ENCODE measurements at places on chromosomes 7 and 10.

DNA sequence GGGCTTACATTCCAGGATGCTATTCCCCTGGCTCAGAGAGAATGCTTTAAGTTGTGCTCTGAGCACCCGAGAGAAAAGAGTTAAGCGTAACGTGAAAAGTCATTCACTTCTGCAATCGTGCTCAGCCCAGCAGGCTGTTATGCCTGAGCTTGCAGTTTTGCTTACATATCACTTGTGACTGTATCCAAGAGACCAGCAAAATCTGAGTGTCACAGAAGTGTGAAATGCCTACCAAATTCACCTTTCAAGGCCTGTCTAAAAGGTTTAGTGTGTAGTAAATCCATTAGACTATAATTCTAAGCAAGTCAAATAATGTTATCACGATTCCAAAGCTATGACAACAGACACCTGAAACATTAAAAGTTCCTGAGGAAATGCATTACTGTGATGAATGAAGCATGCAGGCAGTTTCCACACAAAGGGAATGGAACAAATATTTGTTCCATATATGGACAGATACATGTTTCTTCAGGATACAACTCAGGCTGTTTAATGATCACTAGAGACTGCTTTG is 20.1 kb downstream of the ITGB1 start:
- DNase-seq = peak; percentile 36

DNA sequence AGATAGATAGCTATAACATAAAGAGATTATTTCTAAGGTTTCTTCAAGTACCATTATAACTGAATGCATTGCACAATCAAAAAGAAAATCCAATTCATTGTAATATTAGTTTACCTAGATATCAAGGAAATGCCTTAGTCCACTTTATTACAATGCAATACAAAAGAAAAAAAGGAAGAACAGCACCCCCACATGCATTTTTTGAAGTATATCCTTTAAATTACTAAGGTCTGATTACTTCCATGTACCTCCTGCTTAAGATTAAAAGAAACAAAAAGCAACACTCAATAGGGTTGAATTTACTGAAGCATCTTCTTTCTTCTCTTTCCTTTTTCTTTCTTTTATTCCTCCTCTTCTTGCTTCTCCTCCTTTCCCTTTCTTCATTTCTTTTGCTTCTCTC is 973.8 kb upstream of the LRRTM3 start:
- DNase-seq = no peak

DNA sequence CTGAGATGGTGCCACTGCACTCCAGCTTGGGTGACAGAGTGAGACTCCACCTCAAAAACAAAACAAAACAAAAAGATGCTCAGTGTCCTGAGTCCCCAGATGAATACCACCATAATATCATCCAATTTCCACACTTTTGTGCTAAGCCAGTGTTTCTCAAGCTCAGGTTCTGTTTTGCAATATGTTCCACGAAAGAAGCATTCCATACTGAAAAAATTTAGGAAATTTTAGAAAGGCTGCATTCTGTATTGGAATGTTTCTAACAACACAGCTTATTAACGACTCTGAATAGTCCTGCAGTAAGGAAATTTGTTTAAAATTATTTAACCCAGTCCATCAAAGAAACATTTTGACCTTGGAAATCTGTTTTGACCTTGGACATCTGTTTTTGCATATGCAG is 142.4 kb downstream of the EPC1 start:
- no peak for DNase-seq

DNA sequence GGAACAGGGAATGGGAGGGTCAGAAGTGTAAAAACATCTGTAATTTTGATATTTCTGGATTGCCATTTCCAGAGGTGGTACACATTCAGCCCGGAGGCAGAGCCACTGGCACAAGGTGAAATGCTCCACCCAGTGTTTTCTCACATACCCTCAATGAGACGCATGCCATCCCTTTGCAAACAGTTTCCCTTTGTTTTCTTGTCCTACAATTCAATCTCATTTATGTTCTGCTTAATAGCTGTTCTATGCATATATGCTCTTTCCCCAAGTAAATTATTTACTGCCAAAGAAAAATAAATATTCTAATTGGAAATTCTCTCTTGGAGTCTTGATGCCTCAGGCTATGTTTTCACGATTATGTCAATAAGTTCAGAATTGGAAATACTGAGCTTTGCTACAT is 369.7 kb upstream of the AKR1E2 start:
- DNase-seq = no peak

GRCh38 chr7:41238851-41239331 is 464.0 kb downstream of the INHBA start:
- no peak for DNase-seq

GRCh38 chr10:97135464-97135863 is 50.3 kb downstream of the SLIT1 start:
- peak; percentile 44 for DNase-seq

DNA sequence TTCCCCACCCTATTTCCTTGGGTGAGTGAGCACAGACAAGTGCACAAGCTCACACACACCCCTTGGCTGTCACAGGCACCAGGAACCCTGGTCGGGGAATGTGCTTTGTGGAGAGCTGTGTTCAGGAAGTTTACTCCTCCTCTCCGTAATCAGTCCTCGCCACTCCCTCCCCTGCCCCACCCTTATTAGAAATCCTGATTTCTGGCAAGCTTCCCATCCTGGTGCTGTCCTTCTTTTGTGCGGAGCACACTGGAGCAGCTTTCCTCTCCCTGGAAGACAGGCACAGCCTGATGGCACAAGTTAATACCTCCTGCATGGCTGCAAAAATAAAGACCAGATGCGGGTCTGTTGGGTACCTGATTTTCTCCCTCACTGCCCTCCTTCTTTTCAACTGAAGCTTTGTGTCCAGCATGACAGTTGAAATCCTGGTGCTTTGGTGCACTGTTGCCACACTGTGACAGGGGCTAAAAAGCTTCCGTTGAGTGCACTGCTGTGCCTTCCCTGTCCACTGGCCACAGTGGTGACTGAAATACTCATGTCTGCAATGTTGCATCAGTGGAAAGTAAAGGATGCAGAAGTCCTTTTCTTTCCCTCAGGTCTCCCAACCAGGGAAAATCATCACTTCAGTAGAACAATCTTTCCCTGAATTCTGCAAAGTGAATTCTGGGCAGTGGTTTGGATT is 55.0 kb downstream of the LRRC4 start:
- DNase-seq = peak; percentile 56

DNA sequence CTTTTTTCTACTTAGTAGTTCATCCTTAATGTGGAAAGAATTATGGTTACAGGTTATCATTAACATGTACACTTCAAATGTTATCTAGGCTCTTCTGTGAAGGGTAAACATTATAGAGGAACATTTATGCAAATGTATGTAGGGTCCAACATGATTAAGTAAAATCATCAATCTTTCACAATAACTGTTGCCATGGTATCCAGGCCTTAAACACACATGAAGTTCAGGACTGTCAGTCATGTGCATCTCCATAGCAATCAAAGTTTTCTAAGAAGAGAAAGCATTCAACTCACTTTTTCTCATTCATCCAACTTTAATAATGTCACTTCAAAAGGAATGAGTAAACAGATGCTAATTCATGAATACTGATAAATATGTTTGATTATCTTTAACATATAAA is 83.6 kb downstream of the DNAJC1 start:
- no peak for DNase-seq

DNA sequence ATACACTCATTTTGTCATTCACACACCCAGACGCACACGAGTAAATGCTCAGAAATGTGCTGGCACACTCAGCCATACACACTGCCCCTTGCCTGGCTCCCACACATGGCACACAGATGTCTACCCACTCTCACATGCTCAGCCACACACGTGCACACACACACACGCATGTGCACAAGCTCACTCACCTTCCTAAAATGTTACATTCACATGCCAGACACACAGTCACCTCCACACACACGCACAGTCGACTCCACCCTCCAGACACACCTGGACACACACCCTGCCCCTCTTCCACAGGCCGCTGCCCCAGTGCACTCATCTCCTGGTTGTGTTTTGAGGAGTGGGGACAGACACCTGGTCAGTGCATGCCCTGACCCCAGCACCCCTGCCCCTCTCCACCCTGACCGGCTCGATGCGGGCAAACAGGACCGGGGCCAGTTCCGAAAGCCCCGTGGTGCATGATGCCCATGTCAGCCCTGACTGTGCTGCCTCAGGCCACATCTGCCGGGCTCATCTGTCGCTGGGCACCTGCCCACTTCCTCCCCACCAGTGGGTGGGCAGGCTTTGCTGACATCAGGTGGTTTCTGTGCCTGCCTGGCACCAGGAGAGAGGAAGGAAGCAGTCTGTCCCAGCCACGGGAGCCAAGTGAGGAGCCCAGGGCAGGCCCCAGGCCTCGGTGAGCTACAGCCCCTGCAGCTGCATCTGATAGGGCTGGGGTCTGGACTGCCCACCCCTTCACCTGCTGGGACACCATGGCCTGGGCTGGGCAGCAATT is 84.9 kb upstream of the ZNF716 start:
- no peak for DNase-seq

DNA sequence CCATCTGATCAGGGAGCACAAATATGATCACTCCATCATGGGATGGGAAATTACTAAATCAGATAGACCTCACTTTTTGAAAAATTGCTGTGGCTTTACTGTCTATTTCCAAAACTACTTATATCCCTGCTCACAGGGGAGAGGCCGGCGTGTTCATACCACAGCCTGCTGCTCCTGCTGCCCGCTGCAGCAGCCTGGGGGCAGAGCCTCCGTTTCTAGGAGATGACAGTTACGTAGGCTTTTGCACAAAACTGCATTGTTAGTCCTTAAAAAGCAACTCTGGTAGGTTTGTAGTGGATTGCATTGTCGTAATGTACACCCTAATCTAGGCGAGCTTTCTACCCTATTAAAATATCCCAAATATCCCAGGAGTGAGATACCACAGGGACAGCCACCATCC is 203.7 kb downstream of the EBF3 start:
- no peak for DNase-seq

GRCh38 chr10:14405076-14406065 is 74.6 kb upstream of the FRMD4A start:
- no peak for DNase-seq

- no peak for DNase-seq
Observed at GRCh38 chr10:73054286-73054685, 42.4 kb downstream of the P4HA1 start.

GRCh38 chr10:103699611-103700435 is 155.6 kb downstream of the SH3PXD2A start:
- no peak for DNase-seq

DNA sequence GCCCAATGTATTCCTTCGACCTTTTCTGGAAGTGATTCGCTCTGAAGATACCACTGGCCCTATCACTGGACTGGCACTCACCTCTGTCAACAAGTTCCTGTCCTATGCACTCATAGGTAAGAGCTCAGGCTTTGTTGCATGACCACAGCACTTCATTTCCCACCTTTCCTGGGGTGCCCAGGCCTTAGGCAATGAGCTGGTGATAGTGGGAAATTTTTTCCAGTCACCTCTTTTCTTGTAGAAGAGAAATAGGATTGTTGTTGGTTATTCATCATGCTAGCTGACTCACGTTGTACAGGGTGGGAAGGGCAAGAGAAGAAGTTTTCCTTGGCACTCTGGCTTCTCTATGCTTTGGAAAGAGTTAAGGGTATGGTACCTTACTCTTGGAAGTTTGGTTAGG is 51.4 kb upstream of the NFKB2 start:
- DNase-seq = no peak

DNA sequence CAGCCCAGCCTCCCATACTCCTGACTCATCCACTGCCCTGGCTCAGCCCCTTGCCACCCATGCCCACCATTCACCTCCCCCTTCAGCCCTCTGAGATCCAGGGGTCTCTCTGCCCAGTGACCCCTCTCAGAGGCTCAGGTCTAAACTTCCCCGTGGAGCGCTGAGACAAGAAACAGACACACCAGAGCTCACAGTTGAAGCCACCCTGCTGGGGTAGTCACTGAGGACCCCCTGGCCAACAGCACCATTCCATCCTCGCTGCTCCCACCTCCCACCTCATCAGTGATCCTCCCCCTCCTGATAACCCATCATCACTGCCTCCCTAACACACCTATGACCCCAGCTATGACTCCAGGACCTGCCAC is 100.7 kb downstream of the GRID1 start:
- no peak for DNase-seq

DNA sequence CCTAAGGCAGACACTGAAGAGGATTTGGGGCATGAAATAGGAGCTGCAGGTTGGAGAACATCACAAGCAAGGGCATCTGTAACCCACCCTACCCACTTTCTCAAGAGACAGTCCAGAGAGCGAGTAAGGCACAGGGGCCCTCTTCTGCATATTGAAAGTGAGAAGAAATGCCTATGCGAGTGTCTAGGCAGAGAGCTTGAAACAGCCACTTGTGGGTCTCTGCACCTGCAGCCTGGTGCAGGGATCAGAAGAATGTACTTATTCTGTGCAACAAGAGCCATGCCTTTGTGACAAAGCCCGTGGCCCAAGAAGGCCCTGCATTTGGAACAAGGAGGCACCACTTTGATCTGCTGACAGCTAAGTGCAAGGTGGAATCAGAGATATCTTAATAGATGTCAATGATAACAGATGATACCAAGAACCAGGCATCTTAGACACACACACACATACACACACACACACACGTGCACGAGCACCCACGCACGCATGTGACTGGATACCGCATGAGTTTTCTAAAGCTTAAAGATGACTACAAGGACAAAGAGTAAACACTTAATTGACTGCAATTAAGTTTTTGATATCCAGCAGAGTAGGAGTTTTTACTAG is 89.3 kb downstream of the NPSR1 start:
- no peak for DNase-seq

- no peak for DNase-seq
Observed at GRCh38 chr10:34098821-34099567, 716.1 kb downstream of the PARD3 start.

- DNase-seq = no peak
Observed at GRCh38 chr10:62354916-62355315, 19.3 kb upstream of the ZNF365 start.

- no peak for DNase-seq
Observed at GRCh38 chr10:86287110-86287793, 79.3 kb downstream of the GRID1 start.

DNA sequence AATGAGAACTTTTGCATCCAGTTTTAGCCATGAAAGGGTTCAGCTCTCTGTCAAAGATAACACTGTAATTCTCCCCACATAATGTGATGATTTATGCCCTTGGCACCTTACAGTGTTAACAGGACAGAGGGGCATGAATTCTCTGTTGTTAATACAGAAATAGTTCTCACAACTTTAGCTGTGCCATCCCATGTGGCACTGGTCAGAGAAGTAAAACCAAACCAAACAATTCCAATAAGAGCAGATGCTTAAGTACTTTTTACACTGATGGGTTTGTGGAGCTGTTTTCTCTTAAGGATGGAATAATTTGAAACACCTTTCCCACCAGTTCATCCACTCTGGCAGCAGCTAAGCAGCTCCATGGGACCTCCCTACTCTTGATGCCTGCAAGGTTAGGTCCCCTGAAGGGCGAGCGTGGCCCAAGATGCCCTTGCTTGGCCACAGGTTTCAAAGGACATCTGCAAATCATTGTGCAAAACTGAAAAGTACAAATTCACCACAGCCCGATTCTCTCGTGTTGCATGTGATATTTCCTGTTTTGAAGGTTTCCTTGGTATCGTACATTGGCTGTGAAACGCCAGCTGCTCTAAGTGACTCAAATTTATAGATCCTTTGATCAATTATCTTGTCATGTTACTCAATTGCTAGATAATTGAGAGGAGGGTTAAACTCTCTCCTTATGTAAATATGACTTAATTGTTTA is 82.5 kb upstream of the CREB5 start:
- DNase-seq = peak; percentile 54

GRCh38 chr10:4174197-4174596 is 389.2 kb upstream of the KLF6 start:
- no peak for DNase-seq

GRCh38 chr10:117350909-117351308 is 24.3 kb downstream of the PDZD8 start:
- no peak for DNase-seq

GRCh38 chr7:49398236-49398635 is 375.2 kb upstream of the VWC2 start:
- DNase-seq = peak; percentile 7
